T-helper 2 cell (primary cell): ENCODE measurements at places on chromosomes 7 and 10.
A peak's percentile ranks its signal among the peaks of the same experiment; 100 is the strongest.

DNA sequence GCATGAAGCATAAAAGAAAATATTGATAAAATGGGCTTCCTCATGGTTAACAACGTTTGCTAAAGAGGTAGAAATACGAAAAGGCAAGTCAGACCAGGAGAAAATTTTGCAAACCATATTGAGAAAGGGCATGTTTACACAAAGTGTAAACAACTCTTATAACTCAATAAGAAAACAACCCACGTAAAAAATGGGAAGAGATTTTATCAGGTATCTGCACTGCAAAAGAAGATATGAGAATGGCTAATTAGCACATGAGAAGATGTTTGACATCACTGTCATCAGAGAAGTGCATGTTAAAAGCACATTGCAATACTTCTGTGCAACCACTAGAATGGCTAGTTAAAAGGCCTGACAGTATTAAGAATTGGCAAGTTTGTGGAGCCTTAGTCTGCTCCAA is 99.5 kb downstream of the VPS50 start:
- DNase-seq, result no peak

- DNase-seq, result no peak
Measured at GRCh38 chr10:24603333-24603732, 120.4 kb downstream of the ARHGAP21 start.

GRCh38 chr10:9877978-9878377 is 1139.7 kb upstream of the CELF2 start:
- no peak for DNase-seq

DNA sequence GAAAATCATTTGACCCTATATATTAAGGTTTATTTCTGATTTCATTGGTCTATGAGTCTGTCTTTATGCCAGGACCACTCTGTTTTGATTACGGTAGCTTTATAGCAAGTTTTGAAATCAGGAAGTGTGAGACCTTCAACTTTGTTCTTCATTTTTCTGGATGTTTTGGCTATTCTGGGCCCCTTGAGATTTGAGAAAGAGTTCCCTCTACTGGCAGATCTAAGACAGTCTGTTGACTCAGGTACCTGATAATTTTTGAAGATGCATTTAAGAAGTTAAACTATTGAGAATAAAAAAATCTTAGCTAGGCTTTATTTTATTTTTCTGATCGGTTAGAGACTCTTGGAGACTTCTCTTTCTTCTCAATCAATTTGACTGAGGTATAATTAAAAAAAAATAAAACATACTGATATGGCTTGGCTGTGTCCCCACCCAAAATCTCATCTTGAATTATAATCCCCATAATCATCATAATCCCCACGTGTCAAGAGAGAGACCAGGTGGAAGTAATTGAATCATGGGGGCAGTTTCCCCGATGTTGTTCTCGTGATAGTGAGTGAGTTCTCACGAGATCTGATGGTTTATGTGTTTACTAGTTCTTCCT is 209.2 kb downstream of the SNX10 start:
- no peak for DNase-seq

DNA sequence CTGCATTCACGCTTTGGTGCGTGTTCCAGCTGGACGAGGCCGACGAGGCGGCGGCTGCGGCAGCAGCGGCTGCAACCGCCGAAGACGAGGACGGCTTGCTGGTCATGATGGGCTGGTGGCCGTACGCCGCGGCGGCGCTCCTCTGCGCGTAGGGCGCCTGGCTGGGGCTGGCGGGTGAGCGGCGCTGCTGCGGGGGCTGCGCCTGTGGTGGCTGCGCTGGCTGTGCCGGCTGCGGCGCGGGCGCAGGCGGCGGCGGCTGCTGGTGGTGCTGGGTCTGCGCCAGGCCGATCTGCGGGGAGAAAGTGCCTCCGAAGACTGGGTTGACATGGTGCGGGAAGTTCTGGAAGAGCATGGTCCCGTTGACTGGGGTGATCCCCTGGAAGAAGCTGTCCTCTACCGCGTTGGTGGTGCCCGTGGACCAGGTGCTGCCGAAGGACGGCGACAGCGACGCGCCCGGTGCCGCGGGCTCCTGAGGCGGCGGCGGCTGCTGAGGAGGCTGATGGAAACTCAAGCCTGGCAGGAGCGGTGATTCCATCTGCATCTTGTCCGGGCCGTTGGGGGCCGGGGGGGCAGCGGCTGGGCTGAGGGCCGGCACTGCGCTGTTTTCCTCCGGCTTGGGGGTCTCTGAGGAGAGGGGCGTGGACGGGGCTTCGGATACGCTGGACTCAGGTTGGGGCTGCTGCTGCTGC is 51.1 kb downstream of the CPEB3 start:
- peak; percentile 52 for DNase-seq

DNA sequence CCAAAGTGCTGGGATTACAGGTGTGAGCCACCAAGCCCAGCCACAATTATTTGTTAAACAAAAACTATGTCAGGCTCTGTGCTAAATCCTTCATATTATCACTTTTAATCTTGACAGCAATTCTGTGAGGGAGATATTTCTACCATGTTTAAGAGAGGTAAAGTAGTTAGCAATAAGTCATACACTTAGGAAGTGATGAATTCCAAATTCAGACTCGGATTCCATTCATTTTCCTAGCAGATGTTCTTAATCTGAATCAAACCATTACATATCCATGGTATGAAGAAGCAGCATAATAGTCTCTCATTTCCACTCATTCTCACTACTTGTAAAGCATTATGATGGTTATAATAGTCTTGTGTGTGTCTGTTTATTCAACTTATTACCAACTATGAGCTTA is 2.9 kb upstream of the CD36 start:
- no peak for DNase-seq

DNA sequence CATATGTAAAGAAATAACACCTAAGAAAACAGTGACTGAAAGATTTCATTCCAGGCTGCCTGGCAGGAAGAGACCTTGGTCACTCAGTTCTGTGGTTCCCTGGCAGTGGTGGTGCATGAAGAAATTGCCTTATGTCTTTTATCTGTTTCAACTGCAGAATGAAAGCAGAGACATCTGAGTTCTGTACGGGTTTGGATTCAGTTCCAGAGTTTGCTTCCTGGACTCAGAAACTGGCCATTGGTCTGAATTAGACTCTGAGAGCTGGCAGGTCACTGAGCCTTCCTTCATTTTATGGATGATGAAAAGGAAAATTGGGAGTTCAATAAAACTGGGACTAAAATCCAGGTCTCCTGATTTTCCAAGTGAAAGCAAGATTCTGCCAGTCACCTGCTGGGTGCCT is 428.9 kb upstream of the AUTS2 start:
- no peak for DNase-seq

- DNase-seq, result no peak
Measured at GRCh38 chr10:1529806-1530413, 207.4 kb downstream of the ADARB2 start.

DNA sequence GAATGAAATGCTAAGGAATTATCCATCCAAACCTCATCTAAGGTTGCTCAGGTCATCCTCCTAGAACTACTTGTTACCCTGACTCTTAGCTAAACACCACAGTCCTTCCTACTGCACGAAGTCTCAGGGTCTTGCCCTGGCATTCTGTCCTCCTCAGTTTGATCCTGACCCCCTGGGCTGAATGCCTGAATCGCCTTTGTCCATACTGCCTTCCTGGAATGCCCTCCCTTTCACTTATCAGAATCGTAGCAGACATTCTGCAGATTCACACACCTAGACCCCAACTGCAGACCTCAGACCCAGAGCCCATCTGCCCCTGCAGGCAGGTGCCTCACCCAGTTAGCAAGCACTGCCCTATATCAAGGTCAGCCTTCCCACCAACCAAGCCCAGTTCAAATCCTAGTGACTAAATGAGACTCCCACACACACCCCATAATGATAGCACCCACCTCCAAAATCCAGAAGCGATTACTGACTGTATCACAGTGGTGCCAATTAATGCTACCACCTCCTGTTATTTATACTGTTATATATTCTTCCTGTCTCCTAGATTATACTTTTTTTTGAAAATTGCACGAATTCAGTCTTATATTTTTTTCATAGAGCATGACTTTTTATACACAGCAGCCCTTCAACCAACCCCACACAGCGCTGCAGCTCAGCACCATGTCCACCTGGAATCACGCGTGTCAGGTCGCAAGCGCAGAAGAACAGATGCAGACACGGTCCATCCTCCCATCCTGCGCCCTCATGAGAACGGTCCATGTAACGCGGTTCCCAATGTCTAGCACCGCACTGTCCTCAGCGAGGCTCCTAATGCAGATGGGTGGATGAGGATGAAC is 3.7 kb downstream of the PARD3 start:
- no peak for DNase-seq

DNA sequence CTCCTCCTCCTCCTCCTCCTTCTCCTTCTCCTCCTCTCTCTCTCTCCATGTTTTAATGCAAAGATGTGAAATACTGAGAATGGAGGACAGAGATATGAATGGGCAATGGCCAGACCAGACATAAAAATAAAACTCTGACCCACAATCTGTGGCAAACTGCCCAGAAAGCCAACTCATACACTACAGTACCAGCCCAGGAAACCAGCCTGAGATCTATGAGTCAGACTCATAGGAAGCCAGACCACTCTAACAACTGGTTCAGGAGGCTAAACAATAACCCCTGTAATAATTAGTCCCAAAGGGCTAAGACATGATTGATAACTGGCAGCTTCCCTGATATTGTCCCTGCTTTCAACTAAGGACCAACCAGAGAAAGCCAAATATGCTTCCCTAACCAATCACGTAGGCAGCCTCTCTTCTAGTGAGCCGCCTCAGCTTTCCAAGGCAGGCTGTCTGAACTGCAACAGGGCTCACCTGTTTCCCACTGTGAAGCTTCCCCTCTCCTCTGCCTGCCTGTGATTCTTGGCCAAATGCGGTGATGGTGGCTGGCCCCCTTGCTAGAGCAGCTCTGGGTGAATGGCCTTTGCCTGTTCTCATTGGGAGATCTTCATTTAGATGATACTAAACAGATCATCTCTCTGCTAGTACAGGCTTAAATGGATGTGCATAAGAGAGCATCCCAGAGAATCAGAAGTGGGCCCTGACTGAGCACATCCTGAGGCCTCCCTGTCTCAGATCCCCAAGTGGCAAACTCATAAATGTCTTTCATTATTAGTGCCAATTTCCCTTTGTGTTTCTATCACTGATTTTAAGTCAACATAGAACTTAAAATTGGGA is 817.6 kb downstream of the TNS3 start:
- DNase-seq, result no peak

DNA sequence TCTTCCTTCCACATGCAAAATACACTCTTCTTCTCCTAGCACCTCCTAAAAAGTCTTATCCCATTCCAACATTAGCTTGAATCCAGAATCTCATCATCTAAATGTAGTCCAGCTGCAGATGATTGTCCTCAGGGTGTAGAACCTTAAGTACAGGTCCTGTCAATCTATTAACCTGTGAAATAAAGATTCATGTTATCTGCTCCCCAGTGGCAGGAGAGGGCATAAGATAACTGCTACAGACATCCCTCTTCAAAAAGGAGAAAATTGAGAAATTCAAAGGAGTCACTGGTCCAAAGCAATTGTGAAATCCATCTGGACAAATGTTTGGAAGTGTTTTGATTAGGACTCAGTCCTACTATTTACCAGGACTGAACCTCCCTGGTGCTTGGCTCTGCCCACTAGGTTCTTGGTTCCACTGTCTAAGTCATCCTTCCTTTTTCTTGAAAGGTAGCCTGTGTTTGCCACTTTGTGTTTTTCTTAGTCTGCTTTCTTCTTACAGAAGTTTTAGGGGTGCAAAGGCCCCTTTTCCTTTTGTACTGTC is 96.2 kb downstream of the ADD3 start:
- no peak for DNase-seq

GRCh38 chr7:12481722-12482121 is 78.1 kb upstream of the VWDE start:
- DNase-seq, result no peak

DNA sequence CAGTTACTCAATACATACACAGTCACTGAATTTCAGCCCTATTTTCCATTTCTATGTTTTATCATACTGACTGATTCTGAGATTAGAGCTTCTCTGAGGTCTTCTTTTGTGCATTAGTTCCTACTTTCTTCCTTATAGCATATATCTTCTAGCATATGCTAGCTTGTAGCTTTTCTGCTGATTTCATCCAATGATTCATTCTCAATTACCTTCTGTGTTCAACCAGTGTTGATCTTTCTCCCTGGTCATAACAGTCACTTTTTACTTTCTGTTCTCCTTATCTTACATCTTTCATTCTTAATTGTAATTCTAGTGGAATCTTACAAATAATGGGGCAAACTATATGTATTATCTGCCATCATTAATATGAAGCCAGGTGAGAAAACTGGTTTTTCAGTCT is 159.5 kb upstream of the HGF start:
- no peak for DNase-seq

DNA sequence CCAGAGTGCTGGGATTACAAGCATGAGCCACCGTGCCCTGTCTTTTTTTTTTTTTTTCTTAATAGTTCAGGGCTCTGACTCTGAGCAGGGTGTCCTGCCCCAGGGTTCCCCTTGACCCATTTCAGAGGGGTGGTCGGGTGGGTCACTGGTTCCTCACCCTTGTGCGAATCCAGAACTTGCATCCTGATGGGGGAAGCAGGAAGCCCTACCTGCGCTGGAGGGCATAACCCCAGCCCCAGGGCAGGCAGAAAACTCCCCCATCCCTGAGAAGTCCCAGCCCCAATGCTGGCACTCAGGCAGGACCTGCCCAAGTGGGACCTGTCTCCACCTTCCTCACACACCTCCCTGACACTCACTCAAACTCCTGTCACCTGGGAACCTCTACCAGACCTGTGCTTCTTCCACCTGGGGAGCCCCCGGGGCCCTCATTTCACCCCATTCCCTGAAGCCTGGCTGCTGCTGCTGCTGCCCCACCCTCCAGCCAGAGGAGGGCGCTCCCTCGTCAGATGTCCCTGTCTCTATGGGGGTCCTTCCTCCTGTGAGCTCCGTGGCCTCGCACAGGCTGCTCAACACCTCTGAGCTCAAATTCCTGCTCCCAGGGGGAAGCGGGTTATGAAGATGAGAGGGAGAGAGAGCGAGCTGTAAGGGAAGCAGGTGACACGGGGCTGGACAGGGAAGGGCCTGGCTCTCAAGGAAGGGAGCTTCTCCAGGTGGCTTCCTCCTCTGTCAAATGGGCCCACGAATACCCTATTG is 15.1 kb upstream of the ZNF273 start:
- DNase-seq, result no peak
